ENCODE measurements at places on chromosomes 16 and 17. TPM values are rescaled to one million over a fixed set of nuclear protein-coding genes. Genes with fewer than 3 reads are reported as not detected.

DNA sequence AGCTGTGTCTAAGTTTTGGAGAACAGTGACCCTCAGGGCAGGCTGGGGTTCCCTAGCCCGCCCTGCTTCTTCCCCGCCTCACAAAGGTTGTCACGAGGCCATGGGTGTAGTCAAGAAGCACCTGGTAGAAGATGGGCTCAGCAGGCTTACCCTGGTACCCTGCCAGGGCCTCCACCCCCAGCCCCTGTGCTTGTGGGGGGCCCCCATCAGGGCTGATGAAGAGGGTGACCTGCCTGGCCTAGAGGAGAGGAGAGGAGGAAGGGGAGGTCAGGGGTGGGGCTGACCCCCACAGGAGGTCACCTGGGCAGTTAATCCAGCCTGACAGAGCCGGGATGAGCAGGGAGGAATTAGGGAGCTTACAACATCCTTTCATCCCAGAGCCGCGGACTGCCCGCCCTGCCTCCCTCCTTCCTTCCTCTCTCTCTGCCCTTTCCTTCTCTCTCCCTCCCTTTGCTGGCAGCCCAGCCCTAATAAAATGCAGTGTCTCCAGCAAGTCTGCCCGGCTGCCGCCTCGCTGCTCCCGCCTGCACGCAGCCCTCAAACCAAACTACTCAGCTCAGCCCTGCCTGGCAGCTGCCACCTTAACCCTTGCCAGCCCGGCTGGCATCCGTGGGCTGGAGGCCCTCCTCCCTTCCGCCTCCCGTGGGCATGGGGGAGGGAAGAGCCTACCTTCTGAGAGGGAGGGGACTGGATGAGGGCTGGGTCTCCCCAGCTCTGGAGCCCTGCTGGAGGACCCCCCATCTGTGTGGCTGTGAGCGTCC is 7.2 kb downstream of the DLX3 start:
- peak; percentile 80 for DNase-seq

GRCh38 chr17:73045724-73046123 is 46.8 kb downstream of the SLC39A11 start:
- DNase-seq = no peak

DNA sequence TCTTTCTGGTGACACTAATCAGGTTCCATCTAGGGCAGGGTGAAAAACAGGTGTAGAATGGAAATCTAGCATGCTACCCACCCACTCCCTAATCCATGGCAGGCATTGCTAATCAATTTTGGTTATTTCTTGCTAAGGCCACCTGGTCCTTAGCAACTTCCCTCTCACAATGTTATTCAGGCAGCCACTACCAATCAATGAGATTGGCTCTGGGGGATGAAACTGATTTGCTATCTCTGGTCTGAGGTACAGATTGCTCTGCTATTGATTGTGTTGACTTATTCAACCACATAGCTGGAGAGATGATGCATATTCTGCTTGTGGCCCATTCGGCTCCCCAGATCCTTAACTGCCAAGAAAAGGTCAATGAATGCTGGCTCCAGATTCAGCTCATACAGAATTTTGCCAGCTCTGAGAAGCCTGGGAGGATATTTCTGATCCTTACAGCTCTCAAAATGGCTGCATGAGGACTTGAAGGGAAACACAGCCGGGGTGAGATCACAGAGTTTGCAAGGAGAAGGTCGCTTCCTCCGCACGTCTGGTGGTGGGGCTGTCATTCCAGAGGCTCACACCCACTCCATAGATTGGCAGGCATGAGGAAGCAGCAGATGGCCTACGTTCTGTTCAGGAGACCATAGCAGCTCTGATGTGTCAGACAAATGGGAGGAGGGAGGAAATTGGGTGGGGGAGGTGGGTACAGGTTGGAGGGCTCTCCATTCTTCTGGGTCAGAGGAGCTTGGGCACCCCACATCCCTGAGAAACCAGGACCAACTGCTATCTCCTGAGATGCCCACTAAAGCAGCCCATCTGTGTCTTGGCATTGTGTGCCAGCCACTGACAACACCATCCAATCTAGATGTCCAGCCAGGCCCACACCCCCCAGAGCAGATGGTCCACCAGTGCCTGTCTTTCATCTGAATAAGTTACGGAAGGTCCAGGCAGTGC is 22.3 kb downstream of the SEZ6 start:
- no peak for DNase-seq

DNA sequence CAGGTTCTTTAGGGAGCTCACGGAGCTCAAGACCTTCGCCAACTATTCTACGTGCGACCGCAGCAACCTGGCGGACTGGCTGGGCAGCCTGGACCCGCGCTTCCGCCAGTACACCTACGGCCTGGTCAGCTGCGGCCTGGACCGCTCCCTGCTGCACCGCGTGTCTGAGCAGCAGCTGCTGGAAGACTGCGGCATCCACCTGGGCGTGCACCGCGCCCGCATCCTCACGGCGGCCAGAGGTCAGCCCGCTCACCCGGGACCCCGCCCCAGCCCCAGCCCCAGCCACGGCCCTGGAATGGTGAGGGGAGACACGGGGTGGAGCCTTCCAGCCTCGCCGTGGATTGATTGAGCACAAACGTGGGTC is 13.5 kb downstream of the SARM1 start:
- DNase-seq = no peak

GRCh38 chr16:49014277-49015224 is 267.1 kb downstream of the CBLN1 start:
- DNase-seq = no peak

HCRT gene
- total RNA-seq = not detected

FAM83G gene
- total RNA-seq = 26.3 TPM

KRTAP4-8 gene
- total RNA-seq = not detected

- DNase-seq = peak; percentile 72
Measured at GRCh38 chr16:79632289-79632688, 31.8 kb upstream of the MAF start.

DNA sequence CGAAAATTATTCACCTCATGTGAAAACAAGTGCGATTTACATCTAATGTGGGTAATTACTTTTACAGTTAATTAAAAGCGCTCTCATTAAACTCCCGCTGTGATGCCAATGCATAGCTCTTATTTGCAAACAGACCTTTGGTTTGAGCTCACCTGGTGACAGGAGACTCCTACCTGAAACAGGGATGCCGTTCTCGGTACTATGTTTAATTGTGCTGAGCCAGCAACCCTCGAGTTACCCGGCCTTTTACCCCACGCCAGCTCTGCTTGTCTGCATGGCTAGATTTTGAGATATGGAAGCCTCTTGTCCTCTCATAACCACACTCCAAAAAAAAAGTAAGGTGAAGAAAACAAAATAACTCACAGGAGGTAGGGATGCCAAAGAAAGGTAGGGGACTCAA is 690.4 kb upstream of the RBFOX1 start:
- DNase-seq = no peak

DNA sequence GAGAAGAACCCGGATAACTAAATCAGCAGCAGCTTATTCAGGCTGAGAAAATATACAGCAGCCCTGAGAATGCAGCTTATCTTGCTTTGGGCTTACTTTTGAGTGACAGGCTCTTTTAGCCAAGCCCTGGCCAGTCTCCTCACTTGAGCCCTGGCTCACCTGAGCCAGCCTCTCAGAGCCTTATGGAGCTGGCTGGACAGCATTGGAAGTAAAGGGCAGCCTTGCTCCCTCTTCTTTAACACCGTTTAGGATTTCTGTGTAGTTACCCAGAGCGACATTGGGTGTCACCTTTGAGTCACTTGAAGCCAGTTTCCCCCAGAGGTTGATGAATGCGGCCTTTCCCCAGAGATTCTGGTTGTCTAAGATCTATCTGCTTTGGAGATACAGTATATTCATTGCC is 7.7 kb upstream of the NPIPB2 start:
- peak; percentile 57 for DNase-seq

OR1A1 gene
- total RNA-seq = not detected

GRCh38 chr16:72389791-72390190 is 217.8 kb upstream of the PMFBP1 start:
- no peak for DNase-seq

GRCh38 chr16:88678224-88678979 is 7.9 kb downstream of the SNAI3 start:
- no peak for DNase-seq

KRTAP17-1 gene
- total RNA-seq = not detected

NPIPA2 gene
- total RNA-seq = 0.72 TPM

DNA sequence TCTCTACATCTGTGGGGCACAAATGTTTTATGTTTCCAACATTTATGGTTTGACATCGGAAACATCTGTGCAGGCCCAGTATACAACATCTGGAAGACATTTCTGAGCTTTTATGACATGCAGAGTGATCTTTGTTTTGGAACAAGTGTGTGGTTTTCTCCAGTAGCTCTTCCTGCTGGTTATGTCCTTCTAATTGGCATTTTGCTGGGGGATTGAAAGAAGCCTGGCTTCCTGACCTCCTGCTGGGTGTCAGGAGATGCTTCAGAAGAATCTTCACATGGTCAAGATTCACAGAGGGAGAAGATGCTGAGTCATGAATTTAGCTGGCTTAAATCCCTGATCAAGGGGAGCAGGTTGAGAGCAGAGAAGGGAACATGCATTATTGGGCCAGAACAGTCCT is 279.5 kb upstream of the MYOCD start:
- DNase-seq = no peak

GRCh38 chr16:14448879-14449278 is 181.2 kb downstream of the PARN start:
- no peak for DNase-seq

ZG16B gene
- 1.3 TPM for total RNA-seq

GRCh38 chr17:42406615-42407288 is 16.3 kb downstream of the CAVIN1 start:
- DNase-seq = no peak

DNA sequence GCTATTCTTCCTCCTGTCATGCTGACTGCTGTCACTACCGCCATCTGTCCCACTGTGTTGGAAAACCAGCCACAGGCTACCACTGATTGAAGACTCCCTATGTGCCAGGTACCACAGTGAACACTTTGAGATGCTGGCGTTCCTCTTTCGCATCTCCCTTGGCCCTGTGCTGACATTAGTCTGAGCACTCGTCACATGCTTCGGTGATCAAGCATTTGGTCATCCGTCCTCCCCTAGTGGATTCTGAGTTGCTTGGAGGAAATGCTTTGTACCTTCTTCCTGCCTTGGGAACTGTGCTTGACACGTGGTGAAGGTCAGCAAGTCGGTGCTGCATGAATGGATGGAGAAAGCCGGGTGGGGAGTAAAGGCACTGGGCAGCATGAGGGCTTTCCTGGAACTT is 260.1 kb downstream of the SNX29 start:
- no peak for DNase-seq

CX3CL1 gene
- 0.88 TPM for total RNA-seq

DNA sequence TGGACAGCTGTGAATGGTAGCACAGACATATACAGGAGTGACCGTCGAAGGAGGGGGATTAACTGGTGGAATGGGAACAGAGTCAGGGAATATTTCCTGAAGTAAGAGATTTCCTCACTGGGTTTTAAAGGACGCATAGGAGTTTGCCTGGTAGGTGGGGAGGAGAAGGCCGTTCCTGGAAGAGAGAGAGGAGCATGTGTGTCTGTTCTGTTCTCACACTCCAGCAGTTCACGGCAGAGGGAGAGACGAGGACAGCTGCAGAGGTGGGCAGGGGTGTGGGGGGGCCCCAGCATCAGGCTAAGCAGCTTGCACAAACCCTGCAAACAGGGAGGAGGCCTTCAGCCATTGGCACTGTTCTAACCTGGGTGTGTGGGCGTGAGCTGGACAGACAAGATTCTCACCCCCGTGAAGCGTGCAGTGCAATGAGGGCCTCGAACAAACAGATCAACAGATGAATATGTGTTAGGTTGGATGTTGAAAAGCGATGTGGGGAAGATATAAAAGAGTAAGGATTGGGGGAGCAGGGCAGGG is 85.3 kb upstream of the GSE1 start:
- no peak for DNase-seq

DNA sequence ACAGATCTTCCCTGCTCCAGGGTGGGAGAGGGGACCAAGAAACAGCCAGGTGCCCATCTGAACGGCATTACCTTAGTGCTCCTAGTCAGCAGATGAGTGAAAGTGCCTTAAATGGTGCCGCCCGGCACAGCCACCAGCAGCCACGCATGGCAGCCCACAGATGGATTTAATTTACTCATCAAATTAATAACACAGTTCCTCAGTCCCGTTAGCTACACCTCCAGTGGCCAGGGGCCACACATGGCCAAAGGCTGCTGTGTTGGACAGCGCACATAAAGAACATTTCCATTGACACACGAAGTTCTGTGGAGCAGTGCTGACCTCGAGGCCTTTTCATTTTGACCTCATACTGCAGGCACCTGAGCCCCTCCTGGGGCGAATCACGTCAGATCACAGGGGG is 166.3 kb downstream of the CMIP start:
- no peak for DNase-seq

DNA sequence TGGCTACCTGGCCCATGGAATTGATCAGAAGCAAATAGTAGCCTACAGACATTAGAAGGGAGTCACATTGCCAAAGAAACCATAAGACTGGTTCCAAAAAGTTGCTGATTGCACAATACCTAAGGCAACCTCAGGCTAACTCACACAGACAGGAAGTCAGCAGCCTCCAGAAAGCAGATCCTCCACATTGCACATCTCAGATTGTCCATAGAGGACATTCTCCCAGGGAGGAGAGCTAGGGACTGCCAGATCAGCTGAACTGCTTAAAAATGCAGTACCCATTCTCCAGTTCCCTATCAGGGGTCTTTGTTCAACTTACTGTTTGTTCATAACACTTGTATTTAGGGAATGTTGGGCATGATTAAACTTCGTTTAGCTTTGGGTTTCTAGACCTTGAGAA is 4.2 kb downstream of the CCL3 start:
- no peak for DNase-seq

DNA sequence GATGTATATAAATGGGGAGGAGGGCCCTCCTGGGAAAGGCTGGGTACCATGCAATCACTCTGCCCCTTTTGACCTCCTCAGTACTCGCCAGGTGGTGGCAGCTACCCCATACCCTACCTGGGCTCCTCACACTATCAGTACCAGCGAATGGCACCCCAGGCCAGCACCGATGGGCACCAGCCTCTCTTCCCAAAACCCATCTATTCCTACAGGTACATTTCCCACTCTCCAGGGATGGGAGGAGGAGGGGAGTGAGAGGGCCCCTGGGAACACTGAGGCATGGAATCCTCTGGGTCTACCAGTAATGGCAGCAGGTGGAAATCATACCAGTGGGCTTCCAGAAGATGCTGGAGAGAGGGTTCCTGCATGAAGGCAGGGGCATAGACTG is 22.9 kb downstream of the FOXN1 start:
- no peak for DNase-seq

GRCh38 chr17:48181653-48182052 is 74.1 kb downstream of the SNX11 start:
- peak; percentile 38 for DNase-seq

- no peak for DNase-seq
Measured at GRCh38 chr16:13554005-13554404, 365.9 kb upstream of the ERCC4 start.
